Mucosa of gallbladder (tissue), 1 donor: ENCODE measurements at places on chromosomes 6 and 20. TPM values are rescaled to one million over a fixed set of nuclear protein-coding genes. Genes with fewer than 3 reads are reported as not detected.

GRCh38 chr6:77930952-77931351 is 278.1 kb downstream of the MEI4 start:
- DNase-seq = no peak

The RRAGD gene
- total RNA-seq = 19.8 TPM

The ANKRD6 gene
- 14.9 TPM for total RNA-seq

GRCh38 chr20:10536531-10536930 is 101.4 kb downstream of the SLX4IP start:
- peak; percentile 48 for DNase-seq

DNA sequence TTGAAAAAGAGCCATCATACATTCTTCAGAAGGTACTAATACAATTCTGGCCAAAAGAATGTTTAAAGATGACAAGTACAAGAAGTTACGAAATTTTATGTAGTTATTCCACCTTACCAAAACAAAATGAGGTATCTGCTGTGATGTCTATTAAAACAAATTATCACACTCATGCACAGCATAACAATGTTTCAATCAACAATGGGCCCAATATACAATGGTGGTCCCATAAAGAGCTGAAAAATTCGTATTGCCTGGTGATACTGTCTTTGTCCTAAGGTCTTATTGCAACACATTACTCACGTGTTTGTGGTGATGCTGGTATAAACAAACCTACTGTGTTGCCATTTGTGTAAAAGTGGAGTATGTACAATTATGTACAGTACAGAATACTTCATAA is 3.6 kb upstream of the NUP153 start:
- DNase-seq = no peak

DNA sequence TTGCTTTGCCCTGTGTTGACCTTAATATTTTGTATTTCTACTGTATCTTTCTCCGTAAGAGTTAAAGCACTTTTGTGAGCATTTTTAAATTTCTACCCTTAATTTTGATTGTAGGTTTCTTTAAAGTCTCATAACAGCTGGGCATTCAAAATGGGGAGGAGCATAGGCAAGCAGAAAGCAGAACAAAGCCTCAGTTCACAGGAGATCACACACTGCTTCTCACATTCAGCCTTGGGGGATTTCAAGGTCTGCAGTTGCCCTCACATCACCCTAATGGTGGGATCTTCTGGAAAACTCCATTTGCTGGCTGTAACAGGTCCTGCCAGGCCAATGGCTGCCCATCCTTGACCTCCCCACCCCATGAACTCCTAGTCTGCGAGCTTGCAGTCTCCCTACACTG is 292.9 kb downstream of the PHACTR1 start:
- no peak for DNase-seq

The BMP2 gene
- 55.8 TPM for total RNA-seq

DNA sequence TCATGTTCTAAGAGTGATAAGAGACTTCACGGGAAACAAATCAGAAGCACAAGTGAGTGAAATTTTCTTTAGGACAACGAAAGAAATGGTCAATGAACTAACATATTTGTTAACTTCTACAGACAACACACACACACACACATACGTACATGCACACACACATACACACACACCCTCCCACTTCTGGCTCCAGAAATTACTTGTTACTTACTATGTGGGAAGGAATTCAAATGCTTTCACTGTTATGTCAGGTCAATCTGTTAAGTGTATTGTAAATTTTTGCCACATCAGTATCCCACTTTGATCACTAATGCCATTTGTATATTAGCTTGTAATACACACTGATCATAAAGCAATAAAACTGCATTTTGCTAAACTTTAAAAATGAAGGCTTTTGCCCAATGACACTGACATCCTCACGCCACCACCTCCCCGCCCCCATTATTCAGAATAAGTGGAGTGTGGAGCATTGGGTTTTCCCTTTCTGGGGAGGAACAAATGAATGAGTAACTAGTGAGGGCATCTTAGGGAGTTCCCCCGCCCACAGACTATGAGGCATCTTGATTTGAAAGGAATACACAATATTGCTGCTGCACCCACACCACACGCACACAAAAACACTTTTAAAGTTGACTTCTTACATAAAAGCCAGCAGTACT is 76.2 kb downstream of the ATXN1 start:
- no peak for DNase-seq
